ENCODE measurements at places on chromosomes 3 and 15.
A peak's percentile ranks its signal among the peaks of the same experiment; 100 is the strongest.

DNA sequence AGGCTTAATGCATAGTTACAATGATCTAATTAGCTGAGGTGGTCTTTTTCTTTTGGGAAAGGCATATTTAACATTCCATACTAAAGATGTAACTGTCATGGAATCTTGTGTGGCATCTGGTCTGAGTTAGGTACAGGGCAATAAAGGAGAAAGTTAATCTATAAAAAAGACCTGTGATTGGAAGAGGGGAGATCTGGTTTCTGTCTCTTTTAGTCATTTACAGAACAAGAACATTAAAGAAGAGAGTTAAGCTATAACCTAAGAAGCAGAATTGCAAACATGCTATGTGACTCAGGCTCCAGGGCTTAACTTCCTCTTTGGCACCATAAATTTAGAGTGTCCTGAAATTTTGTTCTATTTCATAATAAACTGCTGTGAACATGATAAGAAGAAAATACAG is 47.2 kb upstream of the MME start:
- DNase-seq = no peak

DNA sequence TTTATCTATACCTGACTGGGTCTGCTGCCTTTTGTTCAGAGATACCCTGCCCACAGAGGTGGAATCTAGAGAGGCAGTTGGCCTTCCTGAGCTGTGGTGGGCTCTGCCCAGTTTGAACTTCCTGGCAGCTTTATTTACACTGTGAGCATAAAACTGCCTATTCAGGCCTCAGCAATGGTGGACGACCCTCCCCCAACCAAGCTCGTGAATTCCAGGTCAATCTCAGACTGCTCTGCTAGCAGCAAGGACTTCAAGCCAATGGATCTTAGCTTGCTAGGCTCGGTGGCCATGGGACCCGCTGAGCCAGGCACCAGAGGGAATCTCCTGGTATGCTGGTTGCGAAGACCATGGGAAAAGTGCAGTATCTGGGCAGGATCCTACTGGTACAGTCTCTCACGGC is 270.2 kb downstream of the CADM2 start:
- DNase-seq = no peak

DNA sequence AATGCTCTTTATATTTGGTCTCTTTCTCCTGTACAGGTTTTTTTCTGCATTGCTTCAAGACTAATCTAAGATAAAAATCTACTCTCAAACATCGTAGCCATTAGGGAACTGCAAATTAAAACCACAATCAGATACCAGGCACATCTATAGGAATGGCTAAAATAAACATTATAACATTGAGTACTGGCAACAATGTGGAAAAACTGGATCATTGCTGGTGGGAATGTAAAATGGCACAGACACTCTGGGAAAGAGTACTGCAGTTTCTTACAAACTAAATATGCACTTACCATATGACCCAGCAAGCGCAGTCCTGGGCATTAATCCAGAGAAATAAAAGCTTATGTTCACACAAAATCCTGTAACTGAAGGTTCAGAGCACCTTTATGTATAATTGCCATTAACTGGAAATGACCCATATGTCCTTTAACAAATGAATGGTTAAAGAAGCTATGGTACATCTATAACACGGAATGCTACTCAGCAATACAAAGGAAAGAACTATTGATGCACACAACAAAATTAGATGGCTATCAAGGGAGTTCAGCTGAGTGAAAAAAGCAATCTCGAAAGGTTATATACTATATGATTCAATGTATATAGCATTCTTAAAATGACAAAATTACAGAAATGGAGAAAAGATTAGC is 6.3 kb downstream of the ABCC5 start:
- DNase-seq = no peak

- no peak for DNase-seq
These were observed 25.4 kb upstream of the SLC41A3 start for GRCh38 chr3:126109146-126109879.

GRCh38 chr3:9750556-9751411 is 1.0 kb downstream of the OGG1 start:
- no peak for DNase-seq

DNA sequence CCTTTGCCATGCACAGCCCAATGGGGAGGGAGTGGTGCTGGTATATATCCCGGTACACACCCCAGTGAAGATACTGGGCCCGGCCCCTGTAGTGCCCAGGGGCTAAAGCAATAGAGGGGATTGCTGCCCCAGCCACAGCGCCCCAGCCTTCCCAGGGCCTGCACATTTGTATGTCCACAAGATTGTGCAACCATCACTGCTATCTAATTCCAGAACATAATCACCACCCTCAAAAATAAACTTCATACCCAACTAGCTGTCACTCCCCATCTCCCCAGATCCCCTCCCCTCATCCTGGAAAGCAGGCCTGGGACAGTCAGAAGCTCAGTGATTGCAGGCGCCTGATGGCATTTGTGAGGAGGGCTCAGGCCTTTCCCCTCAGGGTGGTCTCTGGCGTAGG is 13.5 kb downstream of the GNAI2 start:
- no peak for DNase-seq

GRCh38 chr3:130820976-130821375 is 72.9 kb upstream of the ATP2C1 start:
- no peak for DNase-seq

- no peak for DNase-seq
These were observed 274.4 kb downstream of the NFKBIZ start for GRCh38 chr3:102123590-102124190.

GRCh38 chr15:69475769-69476358 is 23.2 kb downstream of the RPLP1 start:
- DNase-seq = peak; percentile 58

DNA sequence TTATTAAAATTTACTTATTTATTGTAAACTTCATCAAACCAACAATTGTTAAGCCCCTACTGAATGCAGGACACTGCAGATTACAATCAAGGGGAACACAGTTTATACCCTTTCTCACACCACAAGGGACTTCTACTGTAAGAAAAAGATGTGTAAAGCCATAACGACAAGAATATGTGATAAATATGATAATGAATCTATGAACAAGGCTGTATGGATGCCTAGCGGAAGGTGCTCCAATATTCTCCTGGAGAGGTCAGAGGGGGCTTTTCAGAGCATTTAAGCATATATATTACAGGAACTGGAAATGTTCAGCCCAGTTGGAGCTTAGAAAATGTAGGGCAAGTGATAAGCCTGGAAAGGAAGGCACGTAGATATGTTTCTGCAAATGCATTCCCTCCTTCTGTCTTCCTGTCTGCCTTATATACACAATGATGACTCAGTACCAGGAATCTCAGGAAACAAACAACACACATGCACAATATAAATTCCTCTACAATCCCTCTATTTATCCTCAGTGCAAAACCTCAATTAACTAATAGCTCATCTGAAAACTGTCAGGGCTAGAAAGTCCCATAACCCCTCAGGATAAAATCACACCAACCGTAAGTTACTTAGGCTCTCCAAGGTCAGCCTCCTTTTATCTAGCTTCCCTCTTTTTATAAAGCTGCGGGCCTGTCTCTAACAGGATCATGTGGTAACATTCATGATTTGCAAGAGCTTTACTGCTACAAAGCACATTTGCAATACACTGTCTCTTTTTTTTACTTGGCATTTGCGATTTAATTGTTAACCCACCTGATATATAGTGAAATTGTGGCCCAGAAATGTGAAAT is 393.1 kb downstream of the LPP start:
- DNase-seq = no peak

GRCh38 chr3:101806491-101806890 is 27.5 kb downstream of the NXPE3 start:
- no peak for DNase-seq

DNA sequence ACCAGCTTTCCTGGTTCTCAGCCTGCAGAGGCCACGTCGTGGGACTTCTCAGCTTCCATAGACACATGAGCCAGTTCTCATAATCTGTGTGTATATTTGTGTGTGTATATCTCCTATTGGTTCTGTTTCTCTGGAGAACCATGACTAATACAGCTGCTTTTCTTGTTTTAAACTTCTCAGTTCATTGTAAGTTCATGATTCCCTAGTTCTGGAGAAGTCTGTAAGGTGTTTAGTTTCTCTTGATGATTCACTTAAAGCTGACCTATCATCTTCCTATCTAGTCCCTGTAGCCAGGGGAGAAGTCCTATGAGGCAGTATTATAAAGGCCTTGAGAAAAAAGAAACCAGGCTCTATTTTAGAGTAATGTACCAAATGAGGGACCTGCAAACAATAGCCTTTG is 147.7 kb downstream of the RYR3 start:
- DNase-seq = no peak

DNA sequence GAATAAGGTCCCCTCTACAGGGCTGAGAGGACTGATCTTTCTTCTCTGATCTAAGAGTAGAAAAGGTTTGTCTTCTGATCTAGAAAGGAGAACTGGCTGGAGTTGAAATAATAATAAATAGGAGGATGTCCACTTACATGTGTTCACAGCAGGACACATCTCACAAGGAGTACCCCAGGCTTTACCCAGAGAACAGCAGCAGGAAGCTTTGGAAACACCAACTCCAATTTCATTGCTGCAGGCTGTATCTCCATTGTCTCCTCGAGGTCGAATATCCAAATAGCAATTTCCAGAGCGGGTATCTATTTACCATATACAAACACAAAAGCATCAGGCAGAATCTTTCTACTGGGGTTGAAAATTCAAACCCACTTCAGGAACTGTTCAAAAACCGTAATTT is 136.6 kb downstream of the DUT start:
- DNase-seq = no peak

GRCh38 chr15:74239051-74239705 is 3.1 kb downstream of the CCDC33 start:
- DNase-seq = no peak

DNA sequence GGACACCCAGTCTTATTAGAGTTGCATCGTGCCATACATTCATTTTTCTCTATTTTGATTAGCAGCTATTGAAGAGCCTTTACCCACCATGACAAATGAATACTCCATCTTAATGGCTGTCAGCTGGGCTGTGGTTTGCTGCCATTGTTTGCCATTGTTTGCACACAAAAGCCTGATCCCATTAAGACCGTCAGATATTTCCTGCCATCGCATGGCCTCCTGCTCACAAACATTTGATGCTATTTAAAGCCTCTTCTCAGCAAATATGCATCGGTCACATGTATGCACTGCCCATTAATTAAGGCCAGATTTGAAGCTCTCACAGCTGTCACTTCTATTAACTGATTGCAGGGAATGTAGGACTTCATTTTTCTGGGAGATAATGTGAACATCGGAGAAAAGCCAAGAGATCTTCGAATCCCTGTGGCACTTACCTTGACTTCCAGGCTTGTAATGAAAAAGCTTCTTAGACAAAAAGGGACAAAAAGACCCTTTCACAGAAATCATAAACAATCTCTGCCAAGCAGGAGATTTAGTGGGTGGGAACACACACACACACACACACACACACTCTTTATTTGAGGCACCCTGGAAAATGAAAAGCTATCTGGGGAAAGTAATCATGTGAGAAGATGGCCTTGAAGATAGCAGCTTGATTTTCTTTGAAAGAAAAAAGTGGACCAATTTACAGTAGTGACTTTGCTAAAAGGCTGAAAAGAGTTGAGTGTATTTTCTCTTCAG is 175.4 kb upstream of the NR2E3 start:
- no peak for DNase-seq

- DNase-seq = no peak
These were observed 583.1 kb upstream of the CFAP20DC start for GRCh38 chr3:59632760-59633573.

DNA sequence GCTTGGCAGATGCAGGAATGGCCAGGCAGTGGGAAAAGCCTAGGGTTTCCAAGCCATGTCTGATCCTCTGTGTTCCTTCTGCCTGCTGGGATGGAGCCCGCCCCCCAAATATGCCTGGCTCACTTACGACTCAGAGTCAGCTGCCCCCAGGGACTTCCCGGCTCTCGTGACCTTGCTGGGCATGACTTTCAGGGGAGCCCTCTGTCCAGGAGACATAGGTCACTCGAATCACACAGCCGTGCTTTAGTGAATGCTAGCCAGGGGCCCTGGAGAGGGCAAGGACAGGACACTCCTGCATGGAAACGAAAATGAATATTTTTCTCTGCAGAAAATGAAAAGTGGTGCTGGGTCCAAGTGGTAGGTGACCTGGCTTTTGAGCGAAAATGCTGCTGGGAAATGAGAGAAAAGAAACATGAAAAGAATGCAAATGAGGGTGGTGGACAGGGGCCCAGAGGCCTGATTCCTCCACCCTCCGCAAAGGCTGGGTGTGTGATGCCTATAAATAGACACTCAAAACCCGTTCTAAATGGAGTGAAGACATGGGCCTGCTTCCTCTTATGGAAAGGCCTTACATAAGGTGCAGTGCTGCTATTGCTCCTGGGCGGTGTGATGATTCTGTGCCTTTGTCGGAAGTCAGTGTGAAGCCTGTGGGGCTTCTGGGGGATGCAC is 107.4 kb downstream of the APBA2 start:
- DNase-seq = no peak

GRCh38 chr3:105997800-105998526 is 129.2 kb upstream of the CBLB start:
- DNase-seq = no peak

- DNase-seq = no peak
These were observed 442.9 kb downstream of the MCTP2 start for GRCh38 chr15:94674296-94674695.

- no peak for DNase-seq
These were observed 95.7 kb upstream of the IGSF10 start for GRCh38 chr3:151556596-151556995.

GRCh38 chr3:54916732-54917131 is 11.1 kb downstream of the LRTM1 start:
- DNase-seq = no peak

DNA sequence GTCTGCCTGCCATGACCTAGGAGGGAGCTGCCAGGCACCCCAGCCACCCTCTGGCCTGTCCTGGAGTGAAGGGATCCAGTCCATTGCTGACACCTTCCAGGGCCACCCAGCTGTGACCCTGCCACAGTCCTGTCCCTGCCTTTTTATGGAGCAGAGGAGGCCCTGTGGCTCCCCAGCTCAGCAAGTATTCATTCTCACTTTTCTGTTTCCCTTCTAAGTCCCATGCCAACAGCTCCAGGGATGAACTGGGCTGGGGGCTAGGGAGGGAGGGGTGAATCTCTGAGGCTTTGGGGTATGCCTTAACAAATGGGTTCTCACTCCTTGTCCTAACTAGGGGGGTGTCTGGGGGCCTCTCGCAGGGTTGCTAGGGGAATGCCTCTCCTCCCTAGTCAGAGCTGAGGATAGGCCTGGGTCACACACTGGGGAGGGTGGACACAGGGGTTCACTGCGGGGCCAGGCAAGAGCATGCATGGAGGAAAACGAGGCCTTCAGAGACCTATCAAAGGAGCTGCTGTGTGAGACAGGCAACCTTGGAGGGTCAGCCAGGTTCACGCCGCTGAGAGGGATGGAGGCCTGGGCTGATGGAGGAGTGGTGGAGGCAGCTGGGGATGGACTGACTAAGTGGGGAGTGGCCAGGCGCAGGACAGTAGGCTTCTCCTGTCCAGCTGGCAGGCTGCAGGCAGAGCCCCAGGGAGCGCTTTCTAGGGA is 31.8 kb downstream of the EPHB3 start:
- no peak for DNase-seq
